NB4 (cell line): ENCODE measurements at places on chromosomes 4 and X.

DNA sequence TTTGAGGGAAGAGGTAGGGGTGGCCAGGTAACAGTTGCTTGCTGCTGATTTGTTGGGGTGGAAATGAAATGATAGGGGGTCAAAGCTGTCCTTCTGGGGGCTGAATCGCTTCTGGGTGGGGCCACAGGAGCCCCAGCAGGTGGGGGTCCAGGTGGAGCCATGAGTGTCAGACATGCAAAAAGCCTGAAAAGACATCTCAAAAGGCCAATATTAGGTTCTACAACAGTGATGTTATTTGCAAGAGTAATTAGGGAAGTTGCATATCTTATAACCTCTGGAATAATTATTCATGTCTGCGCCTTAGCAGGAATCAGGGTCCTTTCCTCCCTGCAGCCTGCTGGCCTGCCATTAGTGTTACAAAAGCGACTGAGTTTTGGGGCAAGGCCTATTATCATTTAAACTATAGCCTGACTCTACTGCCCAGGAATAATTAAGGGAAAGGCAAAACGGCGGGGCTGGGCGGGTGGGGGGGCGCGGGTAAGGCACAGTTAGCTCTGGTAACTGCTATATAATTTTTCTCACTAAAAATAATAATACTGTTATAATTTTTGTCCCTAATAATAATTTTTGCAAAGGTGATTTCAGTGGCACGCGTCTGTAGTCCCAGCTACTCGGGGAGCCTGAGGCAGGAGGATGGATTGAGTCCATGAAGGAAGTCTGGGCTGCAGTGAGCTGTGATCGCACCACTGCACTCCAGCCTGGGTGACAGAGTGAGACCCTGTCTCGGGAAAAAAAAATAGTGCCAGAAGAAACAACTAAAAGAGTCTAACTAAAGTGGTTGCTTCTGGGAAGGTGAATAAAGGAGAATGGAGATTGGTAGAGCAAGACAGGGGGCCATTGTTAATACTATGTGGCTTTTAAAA, 145.7 kb downstream of the MAGEB17 start:
- DNase-seq, result no peak

- DNase-seq, result no peak
These were observed 175.7 kb upstream of the RASGEF1B start for GRCh38 chr4:81647388-81647787.

GRCh38 chr4:119026662-119027444, 108.8 kb upstream of the MYOZ2 start:
- DNase-seq, result peak; percentile 10

DNA sequence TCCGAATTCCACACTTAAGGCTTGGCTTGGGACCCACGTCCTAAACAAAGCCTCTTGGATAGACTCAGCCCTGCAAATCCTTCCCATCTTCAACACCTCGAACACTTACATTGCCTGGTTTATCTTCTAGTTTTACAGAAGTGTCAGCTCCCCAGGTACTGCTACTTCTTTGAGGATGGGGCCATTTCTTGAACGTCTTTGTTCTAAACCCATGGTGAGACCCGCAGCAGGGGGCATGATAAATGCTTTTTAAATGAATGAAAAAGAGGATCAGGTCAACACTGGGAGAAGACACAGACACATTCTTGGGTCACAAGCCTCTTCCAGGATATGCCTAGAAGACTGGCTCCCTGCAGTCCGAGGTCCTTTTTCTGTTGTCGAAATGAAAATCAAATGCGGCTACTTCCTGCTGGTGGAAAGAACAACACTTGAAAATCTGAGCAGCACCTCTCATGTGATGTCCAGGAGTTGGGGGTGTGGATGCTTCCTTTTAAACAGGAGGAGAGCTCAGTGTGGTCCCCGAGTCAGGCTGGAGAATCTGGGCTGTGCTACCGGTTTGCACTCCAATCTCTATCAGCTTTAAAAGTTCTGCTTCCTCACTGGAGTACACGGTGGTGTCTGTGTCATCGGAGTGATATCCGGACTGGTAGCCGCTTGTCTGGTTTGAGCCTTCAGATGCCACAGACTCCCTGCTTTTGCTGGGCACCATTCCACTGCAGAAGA, 45.8 kb downstream of the KDR start:
- DNase-seq, result no peak

GRCh38 chr4:169437299-169438047, 166.7 kb upstream of the SH3RF1 start:
- no peak for DNase-seq

DNA sequence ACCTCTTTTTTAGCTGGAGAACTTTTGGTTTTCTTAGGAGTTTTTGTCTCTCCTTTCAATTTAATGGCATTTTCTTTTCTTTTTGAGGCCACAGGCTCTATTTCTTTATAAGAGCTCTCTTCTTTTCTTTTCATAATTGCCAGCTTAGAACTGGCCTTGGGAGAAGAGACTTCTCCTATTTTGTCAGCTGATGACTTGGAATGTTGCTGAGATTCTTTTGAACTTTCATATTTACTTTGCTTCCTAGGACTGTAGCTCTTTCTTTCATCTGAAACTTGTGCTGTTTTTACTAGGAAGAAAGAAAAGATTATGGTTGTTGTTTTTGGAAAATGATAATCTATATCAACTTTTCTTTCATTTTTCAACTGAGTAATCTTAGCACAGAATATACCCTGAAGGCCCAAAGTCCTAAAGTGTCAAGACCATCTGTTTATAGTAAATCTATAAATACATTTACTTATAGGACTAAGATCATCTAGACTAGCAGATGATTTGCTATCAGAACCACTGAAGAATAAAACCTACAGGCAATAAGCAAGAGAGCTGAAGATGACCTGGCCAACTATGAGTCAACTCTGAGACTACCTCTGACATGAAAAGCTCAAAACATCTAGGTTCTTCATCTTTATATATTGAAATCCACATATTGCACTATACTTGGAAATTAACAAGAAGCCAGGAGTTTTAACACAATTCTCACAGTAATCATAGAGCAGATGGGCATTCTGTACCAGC, 45.6 kb downstream of the RFC1 start:
- no peak for DNase-seq

DNA sequence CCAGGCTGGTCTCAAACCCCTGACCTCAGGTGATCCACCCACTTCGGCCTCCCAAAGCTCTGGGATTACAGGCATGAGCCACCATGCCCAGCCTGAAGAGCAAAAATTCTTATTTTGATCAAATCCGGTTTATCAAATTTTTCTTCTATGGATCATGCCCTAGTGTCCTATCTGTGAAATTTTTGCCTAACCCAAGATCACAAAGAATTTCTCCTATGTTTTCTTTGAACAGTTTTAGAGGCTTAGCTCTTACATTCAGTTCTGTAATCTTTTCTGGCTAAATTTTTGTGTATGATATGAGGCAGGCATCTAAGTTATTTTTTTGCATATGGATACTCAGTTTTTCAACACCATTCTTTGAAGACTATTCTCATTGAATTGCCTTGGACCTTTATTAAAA, 27.4 kb downstream of the EDNRA start:
- DNase-seq, result no peak

GRCh38 chr4:173478913-173479283, 51.1 kb downstream of the HAND2 start:
- no peak for DNase-seq

DNA sequence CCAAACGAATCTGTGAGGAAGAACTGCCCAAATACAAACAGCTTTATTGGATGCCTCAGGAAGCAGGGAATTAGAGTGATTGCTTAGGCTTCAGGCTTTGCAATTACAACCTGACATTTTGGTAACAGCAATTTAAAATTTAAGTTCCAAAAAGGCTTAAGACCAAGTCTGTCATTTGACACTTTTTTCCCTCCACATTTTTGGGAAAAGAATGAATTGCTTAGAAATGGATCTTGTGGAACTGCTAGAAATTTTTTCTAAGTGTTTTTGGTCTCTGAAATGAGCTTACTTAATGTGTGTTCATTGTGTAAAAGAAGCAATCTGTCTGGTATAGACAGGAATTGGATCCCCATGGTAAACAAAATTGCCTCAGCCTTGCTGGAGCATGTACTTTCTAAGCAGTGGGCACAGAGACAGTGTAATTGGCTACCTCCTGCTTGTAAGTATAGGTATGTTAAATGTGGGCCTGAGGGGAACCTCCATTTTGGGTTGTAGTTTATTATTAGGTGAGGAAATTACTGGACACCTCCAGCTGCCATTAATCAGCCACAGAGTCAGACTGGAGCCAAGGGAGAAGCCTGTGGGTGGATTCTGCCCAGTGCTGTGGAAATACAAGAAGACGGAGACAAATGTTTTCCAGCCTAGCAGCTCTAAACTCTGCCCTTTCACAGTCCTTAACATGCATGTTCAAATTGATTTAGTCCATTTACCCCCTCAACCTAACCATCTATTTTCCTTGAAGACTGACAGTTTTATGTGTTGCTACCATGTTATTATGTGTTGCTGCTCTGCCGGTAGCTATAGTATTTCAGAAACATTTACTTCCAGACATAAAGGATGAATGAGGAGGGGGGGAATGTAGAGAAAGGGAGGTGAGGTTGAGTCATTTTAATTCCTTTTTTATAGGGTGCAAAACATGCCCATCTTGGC, 473.0 kb downstream of the SPRY1 start:
- no peak for DNase-seq

GRCh38 chrX:2538031-2538757, 37.4 kb upstream of the DHRSX start:
- DNase-seq, result no peak

DNA sequence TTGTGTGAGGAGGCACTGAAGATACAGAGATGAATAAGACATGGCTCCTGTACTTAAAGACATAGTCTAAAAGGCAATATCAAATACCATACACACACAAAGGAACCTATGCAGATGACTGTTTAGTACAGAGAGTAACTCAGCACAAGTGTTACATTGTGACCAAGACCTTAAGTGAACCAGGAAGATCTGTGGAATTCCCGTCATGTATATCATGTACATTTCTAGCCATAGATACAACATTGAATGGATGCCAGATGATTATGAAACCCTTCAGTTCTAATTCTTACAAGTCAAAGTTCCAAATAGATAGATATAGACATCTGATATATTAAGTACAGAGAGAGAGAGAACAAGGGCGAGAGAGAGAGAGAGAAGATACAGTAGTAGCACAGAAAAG, 73.2 kb downstream of the PAK3 start:
- no peak for DNase-seq

DNA sequence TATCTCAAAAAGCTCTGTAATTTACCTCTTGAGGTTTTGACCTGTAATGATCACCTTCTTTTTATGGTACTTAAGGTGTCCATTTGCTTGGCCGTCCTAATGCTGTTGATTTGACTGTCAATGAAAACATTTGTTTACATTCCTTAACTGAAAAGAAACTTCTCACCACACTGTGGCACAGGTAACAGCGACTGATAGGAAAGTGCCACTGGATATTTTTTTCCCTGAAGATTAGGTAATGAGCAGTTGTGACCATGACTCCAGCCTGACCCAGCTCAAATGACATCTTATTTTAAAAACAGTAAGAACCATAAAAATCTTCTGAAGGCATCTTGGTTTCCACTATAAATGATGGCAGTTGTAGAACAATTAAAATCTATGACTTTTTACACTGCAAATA, 87.6 kb downstream of the HHIP start:
- DNase-seq, result no peak

GRCh38 chr4:2266181-2266580, 4.3 kb upstream of the MXD4 start:
- no peak for DNase-seq

GRCh38 chrX:105845631-105846030, 23.3 kb downstream of the NRK start:
- DNase-seq, result no peak

- no peak for DNase-seq
These were observed 22.5 kb upstream of the DCTD start for GRCh38 chr4:182939680-182940079.

GRCh38 chr4:86564795-86565194, 29.3 kb upstream of the PTPN13 start:
- DNase-seq, result peak; percentile 13
